ENCODE measurements at places on chromosomes 11 and 22.

GRCh38 chr11:11215944-11216343, 137.1 kb downstream of the CSNK2A3 start:
- DNase-seq, result no peak

- no peak for DNase-seq
Observed at GRCh38 chr11:2193099-2193887, 21.7 kb upstream of the TH start.

DNA sequence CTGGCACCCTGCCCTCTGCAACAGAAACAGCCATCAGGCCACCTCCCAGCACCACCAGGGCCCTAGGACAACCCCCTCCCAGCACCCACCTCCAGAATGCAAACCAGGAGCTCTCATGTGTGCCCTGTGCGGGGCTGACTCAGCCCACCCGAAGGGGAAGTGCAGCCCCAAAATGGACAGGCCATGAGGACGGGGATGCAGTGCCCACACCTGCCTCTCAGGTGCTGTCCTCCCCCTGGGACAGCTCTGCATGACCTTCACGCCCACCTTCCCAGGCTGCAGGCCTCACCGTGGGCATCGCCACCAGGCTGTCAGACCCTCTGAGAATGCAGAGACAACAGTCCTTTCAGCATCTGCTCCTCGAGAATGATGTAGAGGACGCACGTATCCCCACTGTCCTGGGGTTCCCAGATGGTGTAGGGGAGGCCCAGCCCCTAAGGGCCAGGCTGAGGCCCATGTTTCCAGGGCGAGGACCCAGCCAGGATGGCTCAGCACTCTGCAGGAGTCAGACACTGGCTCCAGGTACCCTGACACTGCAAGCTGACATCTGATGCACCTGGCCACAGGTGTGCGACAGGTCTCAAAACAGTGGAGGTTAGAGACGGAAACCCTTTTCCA, 13.5 kb downstream of the MOB2 start:
- DNase-seq, result no peak

- DNase-seq, result no peak
Observed at GRCh38 chr22:43338766-43339345, 4.3 kb downstream of the SCUBE1 start.

- DNase-seq, result no peak
Observed at GRCh38 chr22:38578505-38578904, 8.5 kb upstream of the DMC1 start.

Measured in stimulated activated naive CD4-positive, alpha-beta T cell treated with Interleukin-2 at 50 U/mL for 16 hours (primary cell).